CD8-positive, alpha-beta T cell (primary cell): ENCODE measurements at places on chromosomes 16 and 17.
A peak's percentile ranks its signal among the peaks of the same experiment; 100 is the strongest.

DNA sequence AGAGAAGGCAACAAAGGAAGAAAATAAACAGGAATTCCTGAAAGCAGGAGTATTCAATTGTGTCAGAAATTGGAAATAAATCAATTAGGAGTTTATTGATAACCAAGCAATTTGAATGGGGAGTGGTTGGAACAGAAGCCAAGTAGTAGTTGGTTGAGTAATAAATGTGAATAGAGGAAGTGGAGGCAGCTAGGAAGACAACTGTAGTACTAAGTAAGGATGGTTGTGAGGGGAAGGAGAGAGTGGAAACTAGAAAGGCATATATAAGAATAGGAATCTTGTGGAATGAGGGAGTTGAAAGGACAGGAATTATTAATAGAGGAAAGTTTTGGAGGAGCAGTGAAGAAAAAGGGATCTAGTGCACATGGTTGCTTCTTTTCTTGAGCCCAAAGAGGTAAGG is 34.4 kb downstream of the NFAT5 start:
- no peak for DNase-seq

DNA sequence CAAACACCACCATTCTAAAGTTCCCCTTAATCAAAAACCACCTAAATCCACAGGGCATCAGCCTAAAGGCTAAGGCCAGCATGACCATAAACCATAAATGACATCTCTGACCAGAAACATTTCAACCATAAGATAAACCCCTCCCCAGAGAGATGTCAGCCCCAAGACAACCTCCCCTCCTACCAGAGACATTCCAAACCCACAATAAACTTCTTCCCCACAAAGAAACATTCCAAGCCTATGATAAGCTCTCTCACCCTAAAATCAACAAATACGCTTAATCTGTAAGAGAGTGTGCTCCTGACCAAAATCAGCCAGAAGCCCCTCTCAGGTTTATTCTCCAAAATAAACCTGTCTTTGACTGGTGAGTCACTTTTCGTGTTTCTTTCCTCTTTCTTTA is 54.8 kb downstream of the SLFN5 start:
- no peak for DNase-seq

DNA sequence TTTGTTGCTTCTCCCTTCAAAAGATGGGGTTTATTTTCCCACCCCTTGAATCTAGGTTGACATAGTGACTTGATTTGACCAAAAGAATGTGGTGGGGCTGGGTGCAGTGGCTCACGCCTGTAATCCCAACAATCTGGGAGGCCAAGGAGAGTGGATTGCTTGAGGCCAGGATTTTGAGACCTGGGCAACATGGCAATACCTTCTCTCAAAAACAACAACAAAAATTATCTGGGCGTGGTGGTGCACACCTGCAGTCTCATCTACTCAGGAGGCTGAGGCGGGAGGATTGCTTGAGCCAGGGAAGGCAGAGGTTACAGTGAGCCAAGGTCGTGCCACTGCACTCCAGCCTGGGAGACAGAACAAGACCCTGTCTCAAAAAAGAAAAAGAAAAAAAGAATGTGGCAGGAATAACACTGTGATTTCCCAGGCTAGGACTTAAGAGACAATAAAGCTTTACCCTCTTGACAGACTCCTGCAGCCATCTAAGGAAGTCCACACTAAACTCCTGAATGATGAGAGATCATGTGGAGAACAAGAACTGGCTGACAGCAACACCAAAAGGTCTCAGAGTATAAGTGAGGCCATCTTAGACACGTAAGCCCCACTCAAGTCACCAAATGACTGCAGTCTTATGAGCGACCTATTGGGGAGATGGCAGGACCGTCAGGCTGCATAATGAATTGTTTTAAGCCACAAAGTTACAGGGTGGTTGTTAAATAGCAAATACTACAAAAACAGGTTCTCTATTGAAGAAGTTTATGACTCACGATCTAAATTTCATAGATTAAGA is 37.0 kb downstream of the FBXL20 start:
- no peak for DNase-seq

DNA sequence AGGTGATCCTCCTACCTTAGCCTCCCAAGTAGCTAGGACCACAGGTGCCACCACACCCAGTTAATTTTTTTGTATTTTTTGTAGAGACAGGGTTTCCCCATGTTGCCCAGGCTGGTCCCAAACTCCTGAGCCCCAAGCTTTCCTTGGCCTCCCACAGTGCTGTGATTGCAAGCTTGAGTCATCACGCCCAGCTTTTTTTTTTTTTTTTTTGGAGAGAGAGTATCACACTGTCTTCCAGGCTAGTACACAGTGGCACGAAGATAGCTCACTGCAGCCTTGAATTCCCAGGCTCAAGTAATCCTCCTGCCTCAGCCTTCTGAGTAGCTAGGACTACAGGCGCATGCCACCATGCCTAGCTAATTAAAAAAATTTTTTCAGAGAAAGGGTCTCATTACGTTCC is 27.2 kb downstream of the HEATR9 start:
- DNase-seq: no peak

DNA sequence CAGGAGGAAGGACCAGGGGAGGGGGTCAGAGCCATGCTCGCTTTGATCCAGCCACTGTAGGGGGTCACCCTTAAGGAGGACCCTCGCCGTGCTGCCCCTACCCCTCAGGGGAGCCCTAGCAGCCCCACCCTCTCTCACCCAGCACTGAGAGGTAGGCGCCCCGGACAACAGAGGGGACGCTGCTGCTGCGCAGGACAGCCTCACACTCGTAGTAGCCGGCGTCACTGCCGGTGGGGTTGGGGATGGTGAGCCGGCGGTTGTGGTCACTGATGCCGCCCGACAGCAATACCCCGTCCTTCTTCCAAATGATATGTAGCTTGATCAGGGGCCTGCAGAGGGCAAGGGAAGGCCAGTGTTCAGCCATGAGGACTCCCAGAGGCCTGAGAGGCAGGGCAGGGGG is 126.0 kb upstream of the CDC42EP4 start:
- DNase-seq: no peak

DNA sequence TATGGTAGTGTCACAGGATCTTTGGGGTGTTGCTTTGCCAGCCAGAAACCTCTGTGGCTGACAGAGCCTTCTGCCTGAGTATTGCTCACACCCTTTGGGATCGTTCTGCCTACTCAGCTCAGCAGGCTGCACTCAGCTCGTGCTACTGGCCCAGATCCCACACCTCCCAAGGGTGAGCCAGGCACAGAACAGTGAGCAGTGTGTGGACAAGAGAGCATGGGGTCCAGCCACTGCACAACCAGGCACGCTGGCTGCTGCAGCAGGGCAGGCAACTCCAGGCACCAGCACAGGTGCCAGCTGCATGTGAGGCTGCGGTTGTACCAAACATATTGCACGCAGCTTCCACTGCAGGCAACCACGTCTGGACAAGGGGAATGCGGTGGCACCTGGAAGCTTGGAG is 84.9 kb downstream of the CYB561 start:
- no peak for DNase-seq

- DNase-seq: no peak
These were observed 69.4 kb upstream of the SMIM36 start for GRCh38 chr17:55580596-55581133.

DNA sequence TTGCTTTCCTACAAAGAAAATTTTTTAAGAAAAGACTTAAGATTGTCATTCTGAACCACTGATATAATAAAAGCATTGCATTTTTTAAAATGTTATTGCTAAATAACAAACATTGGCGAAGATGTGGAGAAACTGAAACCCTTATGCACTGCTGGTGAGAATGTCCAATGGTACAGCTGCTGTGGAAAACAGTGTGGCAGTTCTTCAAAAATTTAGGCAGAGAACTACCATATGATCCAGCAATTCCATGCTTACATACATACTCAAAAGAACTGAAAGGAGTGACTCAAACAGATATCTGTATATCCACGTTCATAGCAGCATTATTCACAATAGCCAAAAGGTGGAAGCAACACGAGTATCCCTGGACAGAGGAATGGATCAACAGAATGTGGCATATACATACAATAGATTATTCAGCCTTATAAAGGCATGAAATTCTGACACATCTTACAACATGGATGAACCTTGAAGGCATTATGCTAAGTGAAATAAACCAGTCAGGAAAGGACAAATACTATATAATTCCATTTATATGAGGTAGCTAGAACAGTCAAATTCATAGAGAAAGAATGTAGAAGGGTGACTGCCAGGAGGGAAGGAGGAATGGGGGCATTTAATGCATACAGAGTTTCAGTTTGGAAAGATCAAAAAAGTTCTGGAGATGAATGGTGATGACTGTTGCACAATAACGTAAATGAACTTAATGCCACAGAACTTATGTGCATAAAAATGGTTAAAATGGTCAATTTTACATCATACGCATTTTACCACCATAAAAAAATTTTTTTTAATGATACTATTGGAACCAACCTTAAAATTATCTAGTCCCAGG is 92.1 kb downstream of the CACNG1 start:
- no peak for DNase-seq

- no peak for DNase-seq
These were observed 37.6 kb upstream of the C1QL1 start for GRCh38 chr17:45005700-45006099.

- no peak for DNase-seq
These were observed 102.4 kb downstream of the CCT6B start for GRCh38 chr17:34858591-34859565.

GRCh38 chr16:85511938-85512807 is 100.9 kb upstream of the GSE1 start:
- DNase-seq: no peak

DNA sequence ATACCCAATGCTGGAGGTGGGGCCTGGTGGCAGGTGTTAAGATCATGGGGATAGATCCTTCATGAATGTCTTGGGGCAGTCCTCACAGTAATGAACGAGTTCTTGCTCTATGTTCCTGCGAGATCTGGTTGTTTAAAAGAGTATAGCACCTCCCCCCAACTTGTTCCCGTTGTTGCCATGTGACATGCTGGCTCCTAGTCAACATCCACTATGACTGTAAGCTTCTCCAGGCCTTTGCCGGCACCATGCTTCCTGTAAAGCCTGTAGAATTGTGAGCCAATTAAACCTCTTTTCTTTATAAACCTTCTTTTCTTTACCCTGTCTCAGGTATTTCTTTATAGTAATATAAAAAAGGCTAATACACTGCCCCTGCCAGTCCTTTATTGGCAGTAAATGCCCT is 33.3 kb downstream of the RANBP10 start:
- DNase-seq: no peak

- DNase-seq: no peak
These were observed 50.2 kb downstream of the PDPK1 start for GRCh38 chr16:2587891-2588565.

GRCh38 chr16:72051818-72052217 is 2.5 kb upstream of the HP start:
- DNase-seq: no peak

- no peak for DNase-seq
These were observed 17.2 kb downstream of the PRKCB start for GRCh38 chr16:23852794-23853562.

DNA sequence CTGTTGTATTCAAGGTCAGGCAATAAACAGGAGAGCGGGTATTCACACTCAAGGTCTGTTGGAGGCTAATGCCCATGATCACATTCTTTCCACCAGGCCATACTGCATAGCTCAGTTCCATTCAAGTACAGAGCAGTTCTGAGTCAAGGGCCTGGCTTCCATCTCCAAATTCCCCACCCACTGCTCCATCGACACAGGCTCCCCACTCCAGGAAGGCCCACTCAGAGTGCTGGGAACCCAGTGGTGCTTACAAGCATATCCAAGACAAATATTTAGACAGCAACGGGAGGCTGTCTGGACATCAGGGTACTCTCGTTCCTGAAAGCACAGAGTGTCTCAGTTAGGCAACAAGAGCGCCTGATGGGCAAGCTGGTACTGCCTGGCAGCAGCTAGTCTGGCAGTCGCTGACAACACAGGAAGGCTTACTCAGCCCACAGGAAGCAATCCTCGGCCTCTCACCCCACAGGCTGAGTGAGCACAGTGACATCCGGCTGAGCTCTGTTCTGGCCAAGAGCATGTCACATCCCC is 40.9 kb downstream of the RFFL start:
- peak; percentile 83 for DNase-seq

- DNase-seq: no peak
These were observed 23.9 kb downstream of the DHRS7C start for GRCh38 chr17:9767432-9767991.

DNA sequence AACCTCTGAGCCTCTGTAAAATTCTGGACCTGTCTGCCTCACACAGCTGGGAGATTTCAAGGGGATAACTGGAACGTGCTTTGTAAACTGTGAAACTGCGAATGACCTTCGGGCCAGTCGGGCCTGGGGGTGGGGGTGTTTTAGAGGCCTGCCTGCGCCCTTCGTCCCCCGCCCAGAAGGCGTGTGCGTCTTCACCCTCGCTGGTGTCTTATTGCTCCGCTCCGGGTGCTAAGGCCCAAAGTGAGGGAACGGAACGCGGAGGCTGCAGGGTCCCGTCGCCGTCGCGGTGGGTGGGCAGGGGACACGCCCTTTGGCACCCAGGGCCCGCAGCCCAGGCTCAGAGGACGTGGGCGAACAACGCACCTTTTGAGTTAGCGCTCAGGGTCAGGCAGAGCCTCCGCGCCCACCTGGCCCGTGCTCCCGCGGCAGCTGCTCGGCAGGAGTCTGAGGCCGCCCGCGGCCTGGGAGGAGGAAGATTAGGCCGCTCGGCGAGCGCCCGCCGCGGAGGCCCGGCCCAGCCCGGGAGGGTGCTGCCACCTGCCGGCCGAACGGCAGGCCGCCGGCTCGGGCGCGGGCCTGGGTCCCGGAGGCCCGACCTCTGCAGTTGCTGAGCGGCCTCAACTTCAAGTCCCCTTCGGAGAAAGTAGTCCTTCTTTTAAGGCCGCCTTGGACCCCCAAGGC is 29.7 kb downstream of the DCAKD start:
- peak; percentile 60 for DNase-seq

DNA sequence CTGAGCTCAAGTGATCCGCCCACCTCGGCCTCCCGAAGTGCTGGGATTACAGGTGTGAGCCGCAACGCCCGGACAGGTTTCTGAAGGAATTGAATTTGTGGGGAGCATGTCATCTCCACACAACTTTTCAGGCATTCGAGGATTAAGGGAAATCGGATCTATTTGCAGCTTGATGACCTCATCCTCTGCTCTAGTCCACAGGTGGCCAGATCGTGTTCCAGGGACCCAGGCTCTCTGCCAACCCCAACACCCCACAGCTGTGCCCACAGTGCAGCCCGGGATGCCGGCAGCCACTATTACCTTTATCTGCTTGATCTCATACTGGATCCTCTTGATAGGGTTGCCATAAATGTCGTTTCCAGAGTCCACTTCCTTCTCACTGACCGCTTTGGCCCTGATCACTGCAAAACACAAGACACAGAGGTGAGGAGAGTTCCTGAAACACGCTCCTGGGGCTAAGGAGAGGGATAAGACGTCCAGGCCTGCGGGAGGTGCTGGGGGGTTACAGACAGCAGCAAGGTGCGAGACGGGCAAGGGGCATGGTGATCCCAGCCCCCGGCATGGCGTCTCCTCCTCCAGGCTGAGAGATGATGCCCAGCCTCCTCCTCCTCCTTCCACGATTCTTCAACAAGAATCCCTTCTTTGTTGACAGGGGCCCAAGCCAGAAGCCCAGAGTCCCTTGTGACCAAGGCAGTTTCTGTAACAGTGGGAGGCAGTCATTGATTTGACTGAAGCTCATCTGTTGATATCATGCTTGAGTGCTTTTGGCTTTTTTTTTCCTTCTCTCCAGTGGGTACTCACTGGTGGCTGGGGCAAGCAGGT is 29.3 kb downstream of the CEP295NL start:
- DNase-seq: no peak

GRCh38 chr17:77827511-77827910 is 131.0 kb upstream of the TNRC6C start:
- no peak for DNase-seq
